ENCODE measurements at places on chromosomes 16 and 17. TPM values are rescaled to one million over a fixed set of nuclear protein-coding genes. Genes with fewer than 3 reads are reported as not detected.

MPP3 gene
- 4.3 TPM for total RNA-seq

TMEM114 gene
- total RNA-seq = not detected

NPIPB6 gene
- 0.09 TPM for total RNA-seq

LRRC36 gene
- total RNA-seq = not detected

LGALS9B gene
- not detected for total RNA-seq

IRX5 gene
- total RNA-seq = 0.17 TPM

MYLK3 gene
- 0.17 TPM for total RNA-seq

CCL16 gene
- not detected for total RNA-seq

KRT12 gene
- total RNA-seq = not detected

G6PC1 gene
- not detected for total RNA-seq

SLC35G6 gene
- not detected for total RNA-seq

EIF1 gene
- total RNA-seq = 272 TPM

KCNJ18 gene
- not detected for total RNA-seq

MT1F gene
- not detected for total RNA-seq

CDYL2 gene
- 2.9 TPM for total RNA-seq

DRC7 gene
- not detected for total RNA-seq

MYO15A gene
- 3.0 TPM for total RNA-seq

CLEC3A gene
- not detected for total RNA-seq

BRIP1 gene
- total RNA-seq = 0.17 TPM

DNAH3 gene
- not detected for total RNA-seq

SMPD3 gene
- total RNA-seq = not detected

KRTAP1-1 gene
- total RNA-seq = not detected

NPIPB8 gene
- total RNA-seq = not detected

PRKAR1A gene
- total RNA-seq = 152 TPM

USB1 gene
- 12.1 TPM for total RNA-seq
